ENCODE measurements at places on chromosomes 11 and 22.

- DNase-seq = no peak
Observed at GRCh38 chr11:88357323-88358039, 19.9 kb upstream of the CTSC start.

DNA sequence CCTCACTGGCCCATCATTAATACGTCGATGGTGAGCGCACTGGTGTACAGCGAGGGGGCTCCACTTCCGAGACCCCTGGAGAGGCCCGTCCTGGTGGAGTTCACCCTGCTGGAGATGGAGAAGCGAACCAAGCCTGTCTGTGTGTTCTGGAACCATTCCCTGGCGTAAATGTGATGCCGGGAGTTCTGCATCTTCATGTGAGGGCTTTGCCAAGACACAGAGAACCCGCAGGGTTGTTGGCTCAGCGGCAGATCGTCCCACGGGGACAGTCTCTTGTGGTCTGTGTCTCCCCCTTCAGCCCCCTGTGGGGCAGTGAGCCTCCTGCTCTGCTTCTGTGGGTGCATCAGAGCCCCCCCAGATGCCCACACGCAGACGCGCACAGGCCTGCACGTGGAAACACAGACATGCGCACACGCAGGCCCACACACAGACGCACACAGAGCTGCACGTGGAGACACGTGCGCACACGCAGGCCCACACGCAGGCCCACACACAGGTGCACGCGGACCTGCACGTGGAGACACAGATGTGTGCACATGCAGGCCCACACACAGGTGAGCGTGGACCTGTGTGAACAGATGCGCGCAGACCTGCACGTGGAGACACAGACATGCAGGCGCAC, 55.8 kb upstream of the PRODH start:
- DNase-seq = no peak

DNA sequence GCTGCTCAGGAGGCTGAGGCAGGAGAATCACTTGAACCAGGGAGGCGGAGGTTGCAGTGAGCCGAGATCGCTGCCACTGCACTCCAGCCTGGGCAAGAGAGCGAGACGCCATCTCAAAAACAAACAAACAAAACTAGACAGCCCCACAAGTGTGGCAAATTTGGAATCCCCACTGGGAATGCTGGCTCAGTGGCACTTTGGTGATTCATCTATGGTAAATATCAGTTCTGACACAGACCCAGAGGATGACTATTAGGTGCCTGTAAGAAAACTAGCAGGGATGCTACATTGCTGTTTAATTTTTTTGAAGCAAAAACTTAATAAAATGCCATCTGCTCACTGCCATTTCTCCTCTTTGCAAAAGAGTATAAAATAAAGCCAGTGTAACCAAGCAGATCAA, 107.9 kb downstream of the NAT10 start:
- no peak for DNase-seq

DNA sequence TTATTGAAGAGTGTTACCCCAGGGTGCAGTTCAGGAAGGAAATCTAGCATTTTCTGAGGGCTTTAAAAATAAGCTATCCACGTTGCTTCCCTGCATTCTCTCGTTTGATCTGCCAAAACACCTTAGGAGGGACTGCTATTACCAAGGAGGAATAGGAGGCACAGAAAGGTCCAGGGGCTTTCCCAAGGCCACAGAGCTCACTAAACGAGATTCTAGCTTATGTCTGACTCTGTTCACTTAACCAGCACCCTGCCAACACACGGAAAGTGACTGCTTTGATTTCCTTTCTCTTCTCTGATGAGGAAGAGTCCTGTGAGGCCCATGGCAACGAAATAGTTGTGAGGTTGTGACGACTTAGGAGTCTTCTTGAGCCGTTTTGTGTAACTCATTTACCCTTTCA, 3.4 kb upstream of the PTPN5 start:
- DNase-seq = no peak

DNA sequence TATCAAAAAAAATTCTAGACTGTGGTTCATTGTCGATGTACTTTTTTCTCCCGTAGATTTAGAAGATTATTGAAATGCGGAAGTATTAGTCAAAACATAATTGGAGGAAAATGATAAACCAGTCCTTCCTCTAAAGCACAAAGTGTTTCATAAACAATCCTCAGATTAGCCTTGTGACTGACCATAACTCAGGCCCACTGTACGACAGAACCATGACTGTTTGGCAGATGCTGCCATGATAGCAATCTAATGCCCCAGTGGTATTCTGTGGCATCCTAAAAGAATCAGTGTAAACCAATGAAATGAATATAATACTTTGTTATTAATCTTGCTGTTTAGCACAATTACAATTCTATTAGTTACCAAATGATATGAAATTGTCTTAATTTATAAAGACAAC, 127.0 kb upstream of the CTSC start:
- no peak for DNase-seq

DNA sequence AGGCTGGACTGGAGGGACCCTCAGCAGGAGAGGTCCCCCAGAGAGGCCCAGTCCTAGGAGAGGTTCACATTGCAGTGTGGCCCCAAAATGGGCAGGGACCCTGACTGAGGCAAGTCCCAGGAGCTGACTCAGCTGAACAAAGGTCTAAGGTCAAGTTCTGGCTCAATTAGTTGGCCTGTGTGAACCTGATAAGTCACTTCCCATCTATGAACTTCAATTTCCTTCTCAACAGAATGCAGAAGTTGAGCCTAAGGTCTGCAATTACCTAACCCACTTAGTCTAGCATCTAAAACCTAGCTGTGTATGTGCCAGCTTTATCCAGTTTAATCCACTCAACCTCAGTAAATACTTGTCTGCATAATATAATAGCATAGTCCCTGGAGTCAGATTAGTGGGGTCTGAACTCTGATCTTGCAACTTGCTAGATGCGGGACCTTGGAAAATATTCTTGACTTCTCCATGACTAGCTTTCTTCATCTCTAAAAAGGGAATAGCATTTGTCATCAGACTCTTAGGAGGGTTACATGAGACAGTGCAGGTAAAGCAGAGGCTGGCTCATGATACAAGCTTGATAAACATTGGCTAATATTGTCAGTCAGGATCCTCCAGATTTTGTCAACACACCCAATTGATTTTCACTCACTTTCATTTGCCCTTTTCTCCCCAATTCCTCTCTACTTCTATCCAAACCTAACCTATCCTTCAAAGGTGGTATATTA, 465.5 kb downstream of the INSC start:
- DNase-seq = no peak

DNA sequence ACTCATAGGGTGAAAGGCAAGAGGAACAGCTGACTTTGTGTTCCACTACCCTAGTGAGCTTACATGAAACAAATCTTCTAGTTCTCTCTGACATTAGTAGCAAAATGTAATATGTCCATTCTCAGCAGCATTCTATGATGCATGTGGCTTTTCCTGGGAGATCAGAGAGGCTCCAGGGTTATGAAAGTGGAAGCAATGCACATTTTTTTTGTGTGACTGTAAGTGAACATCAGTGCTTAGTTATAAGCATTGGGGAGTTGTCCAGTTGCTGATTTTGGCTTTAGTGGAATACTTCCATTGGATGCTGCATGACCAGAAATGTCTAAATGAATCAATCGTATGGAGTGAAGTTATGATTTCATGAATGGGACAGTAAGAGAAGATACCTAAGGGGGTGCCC, 255.9 kb downstream of the FAT3 start:
- DNase-seq = no peak

DNA sequence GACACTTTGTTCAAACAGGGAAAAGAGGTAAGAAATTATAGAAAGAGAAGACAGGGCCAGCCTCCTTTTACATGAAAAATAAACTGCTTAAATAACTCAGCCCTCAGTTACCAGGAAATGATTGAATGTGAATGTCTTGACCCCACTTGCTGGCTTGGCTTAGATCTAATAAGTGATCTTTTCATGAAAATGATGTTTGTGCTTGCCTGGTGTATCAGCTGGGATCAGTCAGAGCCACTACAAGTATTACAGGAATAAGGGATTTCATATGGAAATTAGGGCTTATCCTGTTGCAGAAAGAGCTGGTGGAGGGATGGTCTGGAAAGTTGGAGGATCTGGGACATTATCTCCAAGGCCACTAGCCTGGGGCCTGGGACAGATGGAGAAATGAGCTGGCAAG, 51.8 kb downstream of the COMMD9 start:
- DNase-seq = no peak

GRCh38 chr11:11416917-11417316, 63.9 kb upstream of the CSNK2A3 start:
- DNase-seq = no peak

- DNase-seq = no peak
Observed at GRCh38 chr22:48754611-48755058, 1073.0 kb downstream of the BRD1 start.

DNA sequence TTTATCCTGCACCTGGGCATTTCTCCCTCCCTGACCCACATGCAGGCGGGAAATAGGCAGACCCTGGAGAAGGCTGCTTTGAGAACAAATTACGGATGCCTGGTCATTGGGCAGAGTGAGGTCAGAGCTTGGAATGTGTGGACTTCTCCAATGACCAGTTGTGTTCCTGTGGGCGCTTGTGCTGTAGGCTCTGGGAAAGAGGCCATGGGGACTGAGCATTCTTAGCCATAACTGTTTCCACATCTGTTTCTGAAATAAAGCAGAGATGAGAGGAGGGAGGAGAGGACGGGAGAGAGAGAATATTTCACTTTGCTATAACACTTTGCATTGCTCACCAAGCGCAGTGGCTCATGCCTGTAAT, 11.2 kb upstream of the TMEM184B start:
- no peak for DNase-seq

GRCh38 chr22:20238536-20238900, 29.6 kb downstream of the RTN4R start:
- peak; percentile 13 for DNase-seq

GRCh38 chr11:114092953-114093352, 33.4 kb downstream of the ZBTB16 start:
- no peak for DNase-seq

DNA sequence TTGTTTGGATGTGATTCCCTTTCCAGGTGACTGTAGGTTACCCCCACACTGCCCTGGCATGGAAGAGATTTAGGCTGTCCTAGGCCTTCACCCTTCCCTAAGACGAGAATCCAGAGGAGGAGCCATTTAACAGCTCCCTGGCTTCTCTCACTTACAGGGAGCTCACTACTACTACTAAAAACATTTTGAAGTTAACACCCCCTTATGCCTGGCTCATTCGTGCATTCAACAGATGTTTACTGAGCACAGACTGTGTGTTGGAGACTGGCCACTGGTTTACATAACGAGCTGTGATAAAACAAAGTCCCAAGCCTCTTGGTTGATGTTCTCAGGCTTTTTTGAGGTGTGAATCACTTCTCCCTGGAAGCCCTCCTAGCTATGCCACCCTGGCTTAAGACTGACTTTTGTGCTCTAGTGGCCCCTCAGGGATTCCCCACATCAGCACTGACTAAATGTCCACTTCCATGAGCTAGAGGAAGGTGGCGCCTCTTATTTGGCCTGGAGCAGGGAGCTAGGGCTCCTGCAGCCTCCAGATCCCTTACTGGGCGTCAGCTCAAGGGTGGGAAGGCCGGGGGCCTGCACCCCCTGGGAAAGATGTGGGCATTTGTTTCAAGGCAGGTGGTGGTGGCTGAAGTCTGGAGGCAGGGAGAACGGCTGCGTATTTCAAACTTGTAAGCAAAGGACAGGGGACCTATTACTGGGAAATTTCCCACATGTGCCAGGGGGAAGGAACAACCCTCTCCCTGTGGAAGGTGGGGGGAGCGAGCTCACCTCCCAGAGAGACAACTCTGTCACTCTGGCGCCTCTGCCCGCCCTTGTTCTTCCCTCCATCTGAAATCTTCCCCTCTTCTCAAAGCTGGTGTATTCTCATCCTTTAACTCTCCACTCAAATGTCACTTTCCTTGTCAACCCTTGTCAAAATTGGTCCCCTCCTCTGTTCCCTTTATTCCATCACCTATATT, 19.4 kb upstream of the MALAT1 start:
- DNase-seq = no peak

GRCh38 chr11:62921201-62921572, at the start of gene CHRM1:
Gene CHRM1, minus strand, starts transcription at chr11:62921363. Its CDS starts 10,263 bp downstream, at chr11:62911100.
- no peak for DNase-seq

DNA sequence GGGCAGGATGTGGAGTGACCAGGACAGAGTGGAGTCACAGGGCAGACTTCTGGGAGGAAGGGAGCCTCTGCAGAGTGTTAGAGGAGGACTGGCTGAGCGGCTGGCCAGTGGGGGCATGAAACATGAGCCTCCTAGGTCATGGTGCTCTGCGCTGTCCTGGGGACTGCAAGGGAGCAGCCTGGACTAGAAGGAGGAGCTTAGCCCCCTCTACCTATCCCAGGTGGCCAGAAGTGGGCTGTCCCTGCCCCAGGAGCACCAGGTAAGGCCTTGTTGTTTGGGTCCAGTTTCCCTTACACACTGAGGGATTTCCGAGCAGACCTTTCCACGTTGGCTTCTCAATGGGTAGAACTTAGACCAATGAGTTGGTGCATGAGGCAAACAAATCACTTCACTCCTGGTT, 7.4 kb downstream of the PKNOX2 start:
- DNase-seq = no peak

DNA sequence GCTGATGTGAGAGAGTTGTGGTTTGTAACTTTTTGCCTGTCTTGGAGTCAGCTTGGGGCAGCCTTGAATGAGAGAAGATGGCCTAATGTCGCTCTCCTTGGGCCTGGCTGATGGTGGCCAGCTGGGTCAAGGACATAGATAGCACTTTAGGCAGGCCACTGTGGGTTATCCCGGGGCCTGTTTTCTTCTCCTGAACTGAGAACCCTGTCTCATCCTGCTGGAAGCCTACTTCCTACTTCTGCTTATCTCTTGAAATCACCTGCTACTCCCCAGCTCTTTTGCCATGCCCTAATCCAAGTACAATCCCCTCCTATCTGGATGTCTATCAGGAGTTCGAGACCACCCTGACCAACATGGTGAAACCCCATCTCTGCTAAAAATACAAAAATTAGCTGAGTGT, 49.5 kb downstream of the OSBP2 start:
- DNase-seq = no peak

DNA sequence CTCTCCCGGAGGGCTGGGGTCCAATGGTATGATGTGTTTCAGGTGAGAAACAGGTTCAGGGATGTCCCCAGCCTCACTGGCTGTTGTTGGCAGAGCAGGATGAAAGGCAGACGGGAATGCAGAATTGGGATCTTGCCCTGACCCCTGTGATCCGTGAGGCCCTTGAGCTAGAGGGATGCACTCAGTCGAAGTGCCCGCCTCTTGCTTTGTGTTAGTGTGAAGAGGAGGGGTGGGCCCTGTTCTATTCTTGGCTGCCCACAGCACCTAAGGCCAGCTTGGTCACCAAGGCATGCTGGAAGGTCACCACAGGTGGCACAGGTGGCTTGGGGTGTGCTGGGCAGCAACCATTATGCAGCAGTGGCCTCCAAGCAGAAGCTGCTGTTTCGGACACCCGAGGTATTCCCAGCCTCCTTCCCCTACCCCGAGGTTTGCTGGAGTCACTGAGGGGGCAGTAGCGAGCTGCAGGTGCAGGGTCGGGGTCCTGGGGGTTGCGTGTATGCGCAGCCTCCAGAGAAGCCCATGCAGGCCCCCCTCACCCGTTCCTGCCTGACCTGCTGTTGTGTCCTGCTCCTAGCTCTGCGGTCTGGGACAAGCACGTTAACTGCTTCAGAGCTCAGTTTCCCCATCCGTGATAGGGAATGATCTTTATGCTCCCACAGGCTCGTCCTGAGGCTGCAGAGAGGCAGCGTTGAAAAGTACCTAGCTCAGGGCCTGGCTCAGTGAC, 13.0 kb downstream of the LRP5 start:
- DNase-seq = no peak

GRCh38 chr11:76303399-76303798, 77.5 kb downstream of the THAP12 start:
- no peak for DNase-seq

GRCh38 chr11:122746050-122746478, 90.5 kb downstream of the UBASH3B start:
- DNase-seq = peak; percentile 49

All from stimulated activated CD4-positive, alpha-beta T cell treated with anti-CD3 and anti-CD28 coated beads, Interleukin-12 subunit alpha, Interleukin-12 subunit beta, amount 100 ng/mL, for 24 hours (primary cell).